ENCODE measurements at places on chromosomes 1 and 21.

- no peak for DNase-seq
Measured at GRCh38 chr1:12544357-12544756, 73.7 kb downstream of the DHRS3 start.

DNA sequence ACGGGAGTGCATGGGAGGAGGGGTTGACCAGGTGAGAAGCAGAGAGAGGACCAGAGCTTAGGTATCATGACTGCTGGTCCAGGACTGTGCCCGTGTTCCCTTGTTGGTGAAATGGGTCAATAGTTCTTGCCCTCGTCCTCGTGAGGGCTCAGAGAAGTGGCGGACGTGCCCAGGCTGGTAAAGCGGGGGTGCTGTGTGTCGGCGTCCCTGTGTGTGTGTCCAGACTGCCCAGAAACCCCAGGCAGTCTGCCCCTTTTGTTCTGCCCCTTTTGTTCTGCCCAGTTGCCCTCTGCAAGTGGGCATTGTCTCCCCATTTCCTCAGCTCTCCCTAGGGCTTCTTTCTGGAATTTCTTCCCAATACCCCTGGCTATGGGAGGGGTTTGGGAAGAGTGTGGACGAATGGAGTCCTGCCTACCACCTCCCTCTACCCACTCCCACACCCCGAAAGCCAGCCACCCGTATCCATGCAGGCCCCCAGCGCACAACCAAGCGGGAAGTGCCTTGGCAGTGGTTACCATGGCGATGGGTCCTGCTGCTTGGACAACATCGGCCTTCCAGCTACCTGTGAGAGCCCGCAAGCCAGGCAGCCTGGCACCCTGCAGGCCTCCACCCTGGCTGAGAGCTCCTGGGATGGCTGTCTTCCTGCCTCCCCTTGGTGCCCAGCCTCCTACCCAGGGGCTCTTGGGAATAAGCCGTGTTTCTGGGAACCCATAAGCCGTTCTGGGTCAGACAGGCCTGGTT lies 34.7 kb downstream of the ACOT11 start:
- DNase-seq = no peak

- DNase-seq = no peak
Measured at GRCh38 chr1:66286307-66286706, 247.6 kb upstream of the SGIP1 start.

DNA sequence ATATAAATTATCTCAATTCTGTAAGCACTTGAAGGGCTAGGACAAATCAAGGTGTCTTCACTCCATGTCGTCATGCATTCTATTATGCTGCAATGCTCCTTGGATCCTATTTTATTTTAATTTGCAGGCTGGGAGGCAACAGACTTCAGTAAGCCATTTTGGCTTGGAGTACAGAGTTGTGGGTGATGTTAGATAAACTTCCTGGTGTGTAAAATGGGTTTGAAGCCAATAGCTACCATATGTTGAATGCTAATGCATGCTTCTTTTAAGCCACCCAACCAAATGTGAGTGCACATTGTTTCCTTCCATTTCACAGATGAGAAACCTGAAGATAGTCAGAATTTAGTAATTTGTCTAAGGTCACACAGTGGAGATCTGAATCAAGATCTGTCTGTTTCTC lies 482.8 kb downstream of the DISC1 start:
- DNase-seq = no peak

DNA sequence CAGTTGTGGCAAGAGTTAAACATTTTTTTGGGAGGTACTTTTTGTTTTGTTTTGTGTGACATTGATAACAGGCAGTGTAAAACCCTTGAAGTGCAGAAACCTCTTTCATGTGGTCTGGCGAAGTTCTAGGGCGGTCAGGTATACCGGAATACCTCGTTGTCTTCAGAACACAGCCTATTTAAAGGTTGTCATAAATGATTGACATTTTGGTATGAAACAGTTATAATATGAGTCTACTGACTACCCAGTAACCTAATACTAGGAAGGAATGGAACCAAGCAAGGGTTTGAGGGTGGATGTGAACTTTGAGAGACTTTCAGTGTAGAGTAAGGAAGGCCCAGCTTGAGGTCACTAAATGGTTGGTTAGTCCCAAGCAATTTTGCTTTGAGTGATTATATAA lies 40.5 kb downstream of the PATJ start:
- DNase-seq = peak; percentile 37

DNA sequence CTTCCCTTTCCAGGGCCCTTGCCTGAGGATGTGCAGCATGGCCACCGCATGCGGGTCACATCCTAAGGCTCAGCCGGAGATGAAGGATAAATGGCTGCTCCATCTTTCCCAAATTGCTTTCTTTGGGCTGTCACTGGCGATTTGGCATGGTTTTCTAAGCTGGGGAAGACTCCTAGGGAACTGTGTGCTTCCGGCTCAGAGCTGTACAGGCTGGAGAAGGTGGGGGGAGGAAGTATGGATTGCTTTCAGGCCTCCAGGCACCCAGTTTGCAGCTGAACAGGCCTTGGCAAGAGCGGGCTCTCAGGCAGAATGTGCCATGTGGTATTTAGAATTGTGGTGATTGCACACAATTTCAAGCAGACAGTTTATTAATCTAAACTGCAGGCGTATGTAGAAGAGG lies 48.9 kb downstream of the TMEM53 start:
- DNase-seq = no peak

DNA sequence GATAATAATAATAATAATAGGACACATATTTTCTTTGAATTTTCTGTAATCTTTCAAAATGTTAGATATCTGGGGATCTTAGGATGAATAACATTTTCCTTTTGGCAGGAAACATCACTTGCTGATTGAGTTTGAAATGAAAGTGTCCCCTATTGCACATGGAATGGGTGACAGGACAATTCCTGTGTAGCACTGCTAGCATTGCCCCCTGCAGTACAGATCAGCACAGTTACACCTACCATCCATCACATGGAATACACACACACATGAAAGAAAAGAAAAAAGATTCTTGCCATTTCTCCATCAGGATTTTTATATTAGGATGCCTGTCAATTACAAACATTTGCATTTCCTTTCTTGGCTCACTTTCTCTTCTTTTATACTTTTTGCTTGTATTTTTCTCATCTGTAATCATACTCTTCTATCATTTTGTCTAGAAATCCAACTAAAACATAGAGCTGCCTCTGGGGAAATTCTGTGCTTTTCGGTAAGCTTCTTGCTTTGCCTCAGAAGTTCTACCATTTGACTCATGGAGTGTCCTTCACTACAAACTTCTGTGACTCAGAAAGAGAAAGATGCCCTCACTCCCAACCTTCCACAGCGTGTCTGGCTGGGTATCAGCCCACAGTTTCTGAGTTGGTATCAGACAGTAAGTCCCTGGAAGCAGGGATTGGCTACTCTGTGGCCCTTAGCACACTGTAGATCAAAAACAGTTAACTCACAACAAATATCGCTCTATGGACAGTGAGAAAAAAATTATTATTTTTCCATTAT lies 641.2 kb downstream of the PTPRC start:
- no peak for DNase-seq

- DNase-seq = peak; percentile 84
Measured at GRCh38 chr1:148388260-148389026, 94.7 kb downstream of the PPIAL4G start.

GRCh38 chr1:78339490-78339889 lies 151.3 kb upstream of the PTGFR start:
- DNase-seq = no peak

- no peak for DNase-seq
Measured at GRCh38 chr1:168918860-168919741, 187.4 kb upstream of the ATP1B1 start.

- no peak for DNase-seq
Measured at GRCh38 chr21:43906585-43907370, 41.8 kb downstream of the AGPAT3 start.

GRCh38 chr1:15944308-15945010 lies 31.4 kb downstream of the ZBTB17 start:
- no peak for DNase-seq

- DNase-seq = no peak
Measured at GRCh38 chr1:114671011-114671938, 1.4 kb upstream of the DENND2C start.

DNA sequence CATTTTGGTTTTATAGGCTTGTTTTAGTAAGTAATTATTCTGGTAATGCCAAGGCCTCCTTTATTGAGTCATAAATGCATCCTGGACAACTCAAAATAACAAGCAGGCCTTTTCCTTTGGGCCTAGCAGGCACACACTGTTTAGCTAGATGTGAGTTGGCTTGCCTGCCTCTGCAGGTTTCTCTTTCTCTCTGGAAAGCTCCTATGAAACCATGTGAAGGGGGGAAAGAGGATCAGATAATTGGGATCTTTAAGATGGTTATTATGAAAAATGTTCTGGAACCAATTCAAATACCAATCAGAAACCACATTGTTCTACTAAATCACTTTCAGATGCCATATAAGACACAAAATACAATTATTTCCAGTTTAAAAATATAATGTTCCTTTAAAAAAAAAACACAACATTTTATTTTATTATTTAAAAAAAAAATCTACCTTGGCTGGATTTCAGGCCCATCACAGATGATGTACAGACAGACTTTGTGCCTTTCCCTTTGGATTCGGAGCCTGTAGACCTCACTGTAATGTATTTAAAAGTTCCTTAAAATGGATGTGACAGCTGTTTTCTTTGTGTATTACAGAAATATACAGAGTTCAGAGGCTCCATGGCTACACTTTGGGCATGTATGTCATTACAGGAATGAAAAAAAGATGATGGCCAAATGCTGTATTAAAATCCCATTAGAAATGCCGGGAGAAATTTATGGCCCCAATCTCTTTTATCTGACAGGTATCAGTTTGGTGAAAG lies 80.2 kb downstream of the NTMT2 start:
- no peak for DNase-seq

DNA sequence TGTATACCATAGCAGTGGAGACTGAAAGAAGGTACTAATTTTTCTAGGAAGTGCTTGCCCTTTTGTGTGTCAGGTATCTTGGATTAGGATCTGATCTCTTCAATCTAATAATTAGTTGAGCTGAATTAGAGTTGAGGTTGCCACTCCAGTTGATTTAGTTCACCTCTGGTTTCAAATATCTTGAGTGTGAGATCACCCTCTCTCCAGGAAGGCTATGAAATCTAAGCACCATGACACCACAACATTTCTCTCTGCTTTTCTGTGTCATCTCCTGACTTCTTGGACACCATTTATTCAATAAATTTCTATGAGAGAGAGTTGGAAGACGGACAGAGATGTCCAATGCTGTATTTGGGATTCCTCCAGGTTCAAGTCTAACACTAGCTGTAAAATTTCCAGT lies 212.8 kb downstream of the DYRK1A start:
- DNase-seq = no peak

DNA sequence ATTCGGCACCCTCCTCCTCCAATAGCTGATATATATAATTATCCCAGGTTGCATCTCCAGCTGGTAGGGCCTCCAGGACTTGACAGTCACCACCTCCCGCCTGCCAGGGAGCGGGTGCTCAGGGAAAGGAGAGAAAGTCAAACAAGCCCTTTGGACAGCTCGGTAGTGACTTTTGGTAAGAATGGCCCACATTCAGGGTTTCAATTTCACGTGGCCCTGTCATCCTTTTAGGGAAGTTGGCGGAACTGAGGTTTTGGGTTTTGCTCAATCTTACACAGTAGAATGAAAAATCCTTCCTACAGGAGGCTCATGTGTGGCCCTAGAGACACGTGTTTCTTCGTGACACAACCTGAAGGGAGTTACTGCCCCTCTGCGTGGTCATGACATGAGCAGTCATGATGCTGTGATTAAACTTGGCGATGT lies 44.2 kb downstream of the CAPN8 start:
- DNase-seq = no peak

DNA sequence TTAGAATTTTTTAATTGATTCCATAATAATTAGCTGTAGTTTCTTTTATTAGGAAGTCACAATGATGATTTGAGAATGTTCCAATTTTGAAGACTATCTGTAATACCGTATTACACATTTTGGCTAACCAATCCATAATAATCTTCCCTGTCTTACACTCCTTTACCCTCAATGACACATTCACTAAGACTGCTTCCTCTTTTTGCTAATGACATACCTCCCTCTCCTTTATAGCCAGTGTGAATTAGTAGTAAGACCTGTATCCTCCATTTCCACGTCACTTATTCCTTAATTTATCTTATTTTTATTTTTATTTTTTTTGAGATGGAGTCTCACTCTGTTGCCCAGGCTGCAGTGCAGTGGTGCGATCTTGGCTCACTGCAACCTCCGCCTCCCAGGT lies 10.1 kb downstream of the KDM1A start:
- no peak for DNase-seq

DNA sequence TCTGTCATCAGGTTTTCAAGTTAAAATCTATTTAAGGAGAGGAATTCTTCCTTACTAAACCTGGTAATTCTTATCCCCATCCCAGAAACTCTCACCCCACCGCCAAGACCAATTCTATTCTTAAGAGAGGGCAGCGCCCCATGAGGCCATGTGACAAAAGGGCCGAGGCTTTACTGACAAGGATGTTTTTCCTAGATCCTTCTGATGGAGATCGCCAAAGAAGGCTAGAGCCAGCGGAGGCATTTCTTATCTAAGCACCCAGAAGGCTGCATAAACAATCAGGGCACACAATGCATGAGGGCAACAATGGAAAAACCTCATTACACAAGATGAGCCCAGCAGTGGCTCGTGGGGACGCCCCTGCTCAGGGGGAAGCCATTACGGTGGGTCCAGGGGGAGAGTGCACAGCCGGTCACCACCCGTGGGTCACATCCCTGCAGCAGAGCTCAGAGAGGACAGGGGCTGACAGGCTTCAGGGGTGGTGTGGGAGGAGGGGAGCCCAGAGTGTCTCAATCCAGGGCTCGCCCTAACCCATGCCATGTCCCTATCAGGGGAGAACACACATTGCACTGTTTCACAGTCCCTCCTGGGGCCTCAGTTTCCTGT lies 88.7 kb downstream of the ITPKB start:
- DNase-seq = no peak

- DNase-seq = no peak
Measured at GRCh38 chr1:170041423-170042192, 32.9 kb downstream of the KIFAP3 start.

GRCh38 chr1:32801096-32801715 lies 16.0 kb downstream of the YARS1 start:
- peak; percentile 18 for DNase-seq

DNA sequence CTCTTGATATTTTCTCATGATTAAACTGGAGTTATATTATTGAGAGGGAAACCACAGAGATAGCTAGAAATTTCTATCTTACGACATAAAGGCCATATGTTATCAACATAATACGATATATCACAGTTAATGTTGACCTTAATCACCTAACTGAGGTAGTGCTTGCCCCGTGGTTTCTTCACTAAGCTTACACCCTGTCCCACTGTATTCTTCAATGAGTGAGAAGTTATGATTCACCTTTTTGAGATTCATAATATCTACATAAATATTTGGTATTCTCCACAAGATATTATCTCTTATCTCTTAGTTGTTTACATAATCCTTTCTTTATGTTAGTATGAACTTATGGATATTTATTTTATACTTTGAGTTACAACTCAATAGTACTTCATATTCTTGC lies 1714.1 kb downstream of the BRINP3 start:
- no peak for DNase-seq

- no peak for DNase-seq
Measured at GRCh38 chr1:41108696-41109275, 87.3 kb upstream of the SLFNL1 start.
